ENCODE measurements at places on chromosomes 1 and 21. TPM values are rescaled to one million over a fixed set of nuclear protein-coding genes. Genes with fewer than 3 reads are reported as not detected.

GRCh38 chr1:159705904-159706256, 8.5 kb downstream of the CRP start:
- ATAC-seq: no peak

- ATAC-seq: peak; percentile 44
These were observed 20.3 kb upstream of the SLC26A9 start for GRCh38 chr1:205963352-205964155.

The ATP1A4 gene
- total RNA-seq: not detected

DNA sequence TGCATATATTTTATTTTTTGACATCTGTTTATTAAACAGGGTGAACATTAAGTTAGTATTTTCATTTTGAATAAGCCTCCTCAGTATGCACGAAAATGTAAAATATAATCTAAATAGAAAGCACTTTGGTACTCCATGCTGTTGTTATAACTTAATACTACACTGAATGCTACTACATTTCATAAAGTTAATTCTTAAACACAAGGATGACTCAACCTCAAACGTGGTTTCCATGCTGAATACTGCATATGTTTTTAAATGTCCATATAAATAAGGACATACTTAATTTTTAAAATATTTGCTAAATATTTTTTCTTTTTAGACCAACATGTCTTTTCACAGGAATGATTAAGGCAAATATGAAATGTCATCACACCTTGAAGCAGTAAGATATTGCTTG, 83.9 kb downstream of the USP24 start:
- ATAC-seq: no peak

DNA sequence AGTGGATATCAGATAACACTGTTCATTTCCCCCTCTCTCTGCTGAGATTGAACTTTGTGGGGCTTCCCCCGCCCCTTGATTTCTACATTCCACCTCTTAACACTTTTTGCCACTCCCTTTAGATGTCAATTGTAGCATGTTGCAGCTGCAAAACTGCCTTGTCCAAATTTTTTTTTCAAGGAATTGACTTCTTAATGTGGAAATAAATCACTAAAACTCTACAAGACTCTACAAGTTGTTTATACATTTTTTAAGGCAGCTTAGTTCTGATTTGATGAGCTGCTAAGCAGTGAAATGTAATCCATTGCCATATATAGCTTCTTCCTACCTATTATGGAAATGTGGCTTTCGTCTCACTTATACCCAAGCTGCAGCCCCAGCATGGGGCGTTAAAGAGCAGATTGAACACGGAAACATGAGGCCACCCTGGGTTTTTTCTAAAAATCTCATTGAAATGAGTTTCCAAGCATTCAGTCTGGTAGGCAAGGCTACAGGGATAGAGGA, 132.2 kb downstream of the SYT2 start:
- ATAC-seq: peak; percentile 63

DNA sequence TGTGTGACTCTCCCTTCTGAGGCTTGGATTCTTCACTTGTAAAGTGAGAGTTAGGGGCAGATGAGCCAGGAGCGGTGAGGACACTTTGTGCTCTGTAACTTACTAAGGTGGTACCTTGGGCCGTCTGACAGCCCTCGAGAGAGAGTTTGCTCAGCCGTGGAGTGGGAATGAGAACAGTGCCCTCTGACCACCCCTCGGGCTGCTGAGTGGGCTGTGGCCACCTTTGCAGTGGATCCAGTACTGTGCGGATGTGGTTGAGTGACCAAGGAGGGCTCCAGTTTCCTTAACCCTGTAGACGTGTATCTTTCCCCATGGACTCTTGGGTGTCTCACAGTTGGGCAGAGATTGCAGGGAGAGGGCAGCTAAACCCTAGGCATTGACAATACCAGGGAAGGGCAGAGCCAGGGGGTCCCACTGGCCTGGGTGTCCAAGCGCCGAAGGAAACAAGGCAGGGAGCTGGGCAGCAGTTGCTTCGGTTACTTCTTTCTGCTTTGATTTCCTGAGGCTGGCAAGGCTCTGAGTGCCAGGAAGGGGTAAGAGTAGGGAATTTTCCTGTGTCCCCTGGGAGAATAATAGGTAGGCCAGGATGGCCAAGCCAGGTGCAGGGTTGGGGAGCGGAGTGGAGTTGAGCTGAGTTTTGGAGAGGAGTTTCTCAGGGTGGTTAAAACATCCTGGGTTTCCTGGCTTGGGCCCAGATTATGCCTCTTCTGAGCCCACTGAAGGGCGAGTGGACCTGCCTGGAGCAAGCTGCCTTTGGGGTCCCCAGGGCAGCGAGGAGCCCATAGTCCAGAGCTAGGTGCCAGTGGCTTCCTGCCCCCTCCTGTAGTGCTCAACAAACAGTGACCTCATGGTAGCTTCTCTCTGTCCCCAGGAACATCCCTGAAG, 27.6 kb downstream of the HMGCS2 start:
- no peak for ATAC-seq

GRCh38 chr1:65734979-65735378, 57.7 kb upstream of the PDE4B start:
- no peak for ATAC-seq

GRCh38 chr1:41387667-41388091, 26.4 kb downstream of the FOXO6 start:
- ATAC-seq: peak; percentile 54

GRCh38 chr1:50308878-50309277, 114.4 kb downstream of the DMRTA2 start:
- ATAC-seq: no peak

GRCh38 chr1:91099746-91100621, 78.1 kb upstream of the ZNF644 start:
- ATAC-seq: no peak

GRCh38 chr1:226337276-226337875, 28.4 kb upstream of the LIN9 start:
- no peak for ATAC-seq

DNA sequence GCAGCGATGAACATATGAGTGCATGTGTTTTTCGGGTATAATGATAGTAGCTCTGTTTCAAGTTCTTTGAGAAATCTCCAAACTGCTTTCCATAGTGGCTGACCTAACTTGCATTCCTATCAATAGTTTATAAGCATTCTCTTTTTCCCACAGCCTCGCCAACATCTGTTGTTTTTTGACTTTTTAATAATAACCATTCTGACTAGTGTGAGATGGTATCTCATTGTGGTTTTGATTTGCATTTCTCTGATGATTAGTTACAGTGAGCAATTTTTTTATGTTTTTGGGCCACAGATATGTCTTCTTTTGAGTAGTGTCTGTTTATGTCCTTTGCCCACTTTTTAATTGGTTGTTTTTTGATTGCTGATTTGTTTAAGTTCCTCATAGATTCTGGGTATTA, 10.6 kb upstream of the RUNX1 start:
- ATAC-seq: no peak

- no peak for ATAC-seq
These were observed 1769.7 kb downstream of the MRPL39 start for GRCh38 chr21:23837564-23837963.

The GPR37L1 gene
- 0.12 TPM for total RNA-seq

DNA sequence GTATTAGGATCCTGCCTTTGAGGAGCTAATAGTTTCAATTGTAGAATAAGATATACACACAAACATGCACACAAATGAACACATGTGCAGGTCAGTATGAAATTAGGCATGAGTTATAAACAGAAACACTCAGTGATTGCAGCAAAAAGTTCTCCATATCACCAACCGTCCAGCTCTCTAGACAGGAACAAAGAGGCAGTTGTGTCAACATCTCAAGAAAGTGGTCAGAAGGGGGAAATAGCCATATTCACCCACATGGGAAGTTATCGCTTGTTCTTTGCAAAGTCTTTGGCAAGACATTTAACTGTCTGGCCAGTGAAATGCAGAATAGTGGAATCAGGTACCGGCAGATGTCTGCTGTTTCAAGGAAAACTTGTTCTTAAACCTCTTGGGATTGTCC, 29.4 kb upstream of the PIGC start:
- ATAC-seq: no peak

The PLA2G2C gene
- total RNA-seq: 0.48 TPM

DNA sequence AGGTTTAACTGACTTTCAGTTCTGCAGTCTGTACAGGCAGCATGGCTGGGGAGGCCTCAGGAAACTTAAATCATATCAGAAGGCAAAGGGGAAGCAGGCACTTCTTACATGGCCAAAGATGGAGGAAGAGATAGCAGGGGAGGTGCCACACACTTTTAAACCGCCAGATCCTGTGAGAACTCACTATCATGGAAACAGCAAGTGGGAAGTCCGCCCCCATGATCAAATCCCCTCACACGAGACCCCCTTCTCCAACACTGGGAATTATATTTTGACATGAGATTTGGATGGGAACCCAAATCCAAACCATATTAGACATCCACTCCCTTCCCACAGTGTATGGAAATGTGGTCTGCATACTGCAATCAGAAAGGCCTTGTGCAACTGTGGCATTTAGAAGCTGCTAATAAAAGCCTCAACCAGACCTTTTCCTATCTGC, 148.2 kb downstream of the FCRL5 start:
- ATAC-seq: no peak

- peak; percentile 75 for ATAC-seq
These were observed 87.5 kb upstream of the SGIP1 start for GRCh38 chr1:66446261-66447001.

DNA sequence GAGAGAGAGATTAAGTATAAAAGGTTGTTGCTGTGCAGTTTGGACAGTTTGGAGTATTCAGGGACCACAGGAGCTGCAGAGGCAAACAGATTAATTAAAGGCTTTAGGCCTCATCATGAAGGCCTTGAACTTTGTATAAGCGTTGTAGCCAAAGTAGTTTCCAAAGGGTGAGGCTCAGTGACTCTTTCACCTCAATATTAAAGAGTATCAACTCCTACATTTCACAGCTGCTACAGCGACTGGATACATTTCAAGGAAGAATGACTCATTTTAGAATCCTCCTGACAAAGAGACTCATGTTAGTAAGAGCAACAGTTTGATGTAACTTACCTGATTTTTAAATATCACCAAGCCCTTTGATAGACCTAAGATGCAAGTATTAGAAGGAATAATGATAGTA, 355.5 kb downstream of the HLX start:
- no peak for ATAC-seq

DNA sequence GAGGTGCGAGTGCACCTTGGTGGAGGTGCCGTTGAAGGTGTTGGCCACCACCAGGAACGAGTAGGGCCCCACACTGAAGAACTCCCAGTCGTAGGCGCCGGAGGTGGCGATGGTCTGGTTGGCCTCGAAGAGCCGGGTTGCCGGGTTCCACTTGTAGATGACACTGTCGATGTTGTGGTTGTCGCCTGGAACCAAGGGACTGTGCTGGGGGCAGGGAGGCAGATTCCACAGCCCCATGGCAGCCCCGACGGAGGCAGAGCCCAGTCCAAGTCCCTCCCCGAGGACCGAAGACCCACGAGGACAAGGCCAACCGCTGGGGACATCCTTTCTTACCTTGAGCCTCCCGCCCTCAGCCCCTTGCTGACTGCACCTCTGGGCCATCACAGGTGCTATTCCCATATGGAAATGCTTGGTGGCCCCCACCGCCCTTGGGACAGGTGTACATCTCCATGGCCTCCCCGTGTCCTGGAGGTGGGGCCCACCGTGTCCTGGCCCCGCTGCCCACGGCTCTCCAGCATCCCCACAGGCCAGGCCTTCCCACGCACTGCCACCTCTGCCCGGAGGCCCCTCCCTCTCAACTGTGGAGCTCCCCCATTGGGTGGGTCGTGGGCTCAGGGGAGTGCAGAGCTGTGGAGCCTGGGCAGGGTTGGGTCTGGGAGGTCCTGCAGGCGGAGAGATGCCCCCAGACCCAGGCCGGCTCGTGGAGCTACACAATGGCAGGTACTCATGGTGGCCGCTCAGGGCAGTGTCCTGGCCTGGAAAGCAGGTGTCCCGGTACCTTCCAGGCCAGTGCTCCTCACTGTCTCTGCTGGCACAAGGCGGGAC, 17.9 kb downstream of the KRTAP10-1 start:
- ATAC-seq: peak; percentile 21

The CHTOP gene
- 44.0 TPM for total RNA-seq

The ZNF124 gene
- total RNA-seq: 7.5 TPM

DNA sequence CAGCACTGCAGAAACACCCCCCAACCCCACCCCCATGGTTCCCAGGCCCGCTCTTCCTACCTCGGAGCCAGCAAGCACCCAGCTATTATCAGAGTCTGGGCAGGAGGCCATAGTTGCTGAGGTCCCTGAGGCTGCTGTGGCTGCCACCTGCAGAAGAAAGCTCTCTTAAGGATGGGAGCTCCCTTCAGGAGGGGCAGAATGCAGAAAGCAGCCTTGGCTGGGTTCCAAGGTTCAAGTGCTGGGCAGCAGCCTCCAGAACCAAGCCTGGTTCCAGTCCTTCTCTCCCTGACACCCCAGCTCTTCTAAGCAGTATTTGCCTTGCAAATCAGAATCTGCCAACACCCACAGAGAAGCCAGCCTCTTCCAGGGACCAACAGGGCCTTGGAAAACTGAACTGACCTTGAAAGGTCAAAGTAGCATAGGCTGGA, 2.3 kb downstream of the PBXIP1 start:
- no peak for ATAC-seq

The RAD54L gene
- 5.2 TPM for total RNA-seq

DNA sequence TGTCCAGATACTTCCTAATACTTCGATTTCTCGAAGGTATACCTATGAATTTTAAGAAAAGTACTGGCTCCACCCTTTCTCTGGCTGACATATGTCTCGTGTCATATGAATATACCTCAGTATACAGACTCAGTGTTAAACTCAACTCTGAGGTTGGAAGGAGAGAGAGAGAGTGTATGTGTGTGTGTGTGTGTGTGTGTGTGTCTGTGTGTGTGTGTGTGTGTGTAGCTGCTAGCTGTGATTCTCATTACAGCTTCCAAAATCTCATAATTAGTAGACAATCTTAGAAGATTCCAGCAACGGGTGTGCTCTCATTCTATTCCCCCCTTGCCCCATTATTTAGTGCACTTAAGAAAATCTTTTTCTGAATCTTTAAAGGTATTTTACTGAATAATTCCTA, 380.3 kb upstream of the B3GALT2 start:
- ATAC-seq: no peak

The PCSK9 gene
- 18.3 TPM for total RNA-seq

GRCh38 chr1:42173961-42174735, 9.6 kb upstream of the GUCA2A start:
- peak; percentile 74 for ATAC-seq

DNA sequence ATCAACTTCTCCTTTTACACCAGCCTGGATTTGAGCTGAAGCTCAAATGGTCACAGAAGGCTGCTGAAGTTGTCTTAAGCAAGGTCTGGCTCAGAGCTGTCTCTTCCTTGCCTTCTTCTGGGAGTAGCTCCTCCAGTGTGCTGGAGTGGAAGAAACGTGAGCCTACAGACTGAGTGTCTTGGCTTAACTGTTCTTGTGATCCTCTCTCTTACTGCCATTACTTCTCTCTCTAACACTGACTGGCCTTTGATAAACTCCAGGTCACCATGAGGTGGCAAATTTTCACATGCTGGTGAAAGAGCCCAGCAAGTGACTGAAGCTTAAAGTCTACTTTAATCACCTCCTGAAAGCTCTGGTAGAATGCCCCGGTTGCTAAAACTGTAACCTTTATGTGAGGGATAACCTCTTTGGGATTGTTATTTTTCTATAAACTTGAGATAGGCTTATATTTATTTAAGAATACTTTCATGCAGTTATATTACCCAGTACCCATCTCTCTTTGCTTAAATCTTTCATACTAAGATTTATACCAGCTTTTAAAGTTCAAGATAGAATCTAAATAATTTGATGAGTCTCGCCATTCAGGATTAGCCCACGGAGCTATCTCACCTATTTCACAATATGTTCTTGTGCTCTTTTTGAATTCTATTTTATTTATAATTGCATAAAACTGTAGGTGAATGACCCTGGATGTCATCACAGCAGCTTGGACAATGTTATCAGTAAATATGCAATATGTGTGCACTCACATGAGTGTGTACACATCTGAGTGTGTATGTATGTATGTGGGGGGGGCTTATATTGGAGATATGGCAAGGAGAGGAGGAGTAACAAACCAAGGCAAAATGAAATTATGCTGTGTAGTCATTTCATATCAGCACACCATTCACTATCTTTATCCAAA, 924.0 kb downstream of the LTN1 start:
- ATAC-seq: no peak

Measured in esophagus mucosa (tissue), 1 donor.